ENCODE measurements at places on chromosomes 11 and 22.

- no peak for DNase-seq
These were observed 1.9 kb upstream of the GRAP2 start for GRCh38 chr22:39898997-39899396.

DNA sequence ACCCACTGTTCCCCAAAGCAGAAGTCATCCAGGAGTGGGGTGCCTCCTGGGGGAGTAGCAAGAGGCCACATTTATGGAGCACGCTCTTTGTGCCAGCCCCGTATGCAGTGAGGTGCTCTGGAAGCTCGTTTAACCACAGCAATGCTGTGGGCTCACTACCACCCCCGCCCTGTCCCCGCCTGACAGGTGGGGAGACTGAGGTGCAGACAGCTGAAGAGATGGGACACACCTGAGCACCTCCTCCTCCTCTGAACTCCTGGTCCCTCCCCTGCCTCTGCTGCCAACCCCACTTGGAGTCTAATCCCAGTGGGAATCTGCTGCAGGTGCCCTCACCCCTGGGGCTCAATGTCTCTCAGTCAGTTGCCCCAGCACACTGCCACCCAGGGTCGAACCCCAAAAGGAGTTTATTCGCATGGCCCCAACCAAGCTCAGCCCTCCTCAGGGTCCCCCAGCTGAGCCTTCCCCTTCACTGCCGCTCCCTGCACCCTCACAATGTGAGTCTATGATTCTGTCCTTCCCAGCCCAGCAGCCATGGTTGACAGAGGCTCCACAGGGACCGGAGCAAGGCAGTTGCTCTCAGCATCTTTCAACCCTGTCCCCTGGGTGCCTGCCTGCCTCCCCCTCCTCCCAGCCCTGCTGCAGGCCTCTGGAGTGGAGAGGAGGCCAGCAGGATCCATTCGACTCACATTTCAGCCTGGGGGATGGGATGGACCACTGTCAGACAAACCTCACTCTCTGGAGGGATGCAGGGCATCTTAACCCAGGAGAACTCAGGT, 13.3 kb upstream of the BCR start:
- no peak for DNase-seq

- no peak for DNase-seq
These were observed 85.5 kb upstream of the B3GAT1 start for GRCh38 chr11:134497586-134497985.

DNA sequence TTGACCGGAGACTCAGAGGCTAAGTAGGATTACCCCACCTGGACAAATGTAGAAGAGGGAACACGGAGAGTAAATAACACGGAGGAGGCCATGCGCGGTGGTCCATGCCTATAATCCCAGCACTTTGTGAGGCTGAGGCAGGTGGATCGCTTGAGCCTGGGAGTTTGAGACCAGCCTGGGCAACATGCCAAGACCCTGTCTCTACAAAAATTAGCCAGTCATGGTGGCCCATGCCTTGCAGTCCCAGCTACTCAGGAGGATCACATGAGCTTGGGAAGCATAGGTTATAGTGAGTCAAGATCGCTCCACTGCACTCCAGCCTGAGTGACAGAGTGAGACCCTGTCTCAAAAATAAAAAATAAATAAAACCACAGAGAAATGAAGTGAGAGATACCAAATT, 53.9 kb downstream of the AMOTL1 start:
- DNase-seq: no peak

DNA sequence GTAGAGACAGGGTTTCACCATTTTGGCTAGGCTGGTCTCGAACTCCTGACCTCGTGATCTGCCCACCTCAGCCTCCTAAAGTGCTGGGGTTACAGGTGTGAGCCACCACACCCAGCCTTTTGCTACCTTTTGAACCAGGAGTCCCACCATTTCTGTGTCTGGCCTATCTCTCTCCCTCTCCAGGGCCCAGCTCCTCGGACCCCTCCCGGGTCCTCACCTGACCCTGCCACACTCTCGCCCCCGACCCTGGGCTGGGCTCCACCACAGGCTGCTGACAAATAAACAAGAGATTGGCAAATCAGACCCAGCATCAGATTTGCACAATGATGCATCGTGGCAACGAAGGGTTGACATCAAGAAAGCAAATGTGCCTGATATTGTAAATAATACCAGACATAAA, 8.8 kb downstream of the KRTAP5-5 start:
- no peak for DNase-seq

Measured in Jurkat, Clone E6-1 (cell line).